Upper lobe of left lung (tissue), 6 donors: ENCODE measurements at places on chromosomes 12 and 14. TPM values are rescaled to one million over a fixed set of nuclear protein-coding genes. Genes with fewer than 3 reads are reported as not detected.
A peak's percentile ranks its signal among the peaks of the same experiment; 100 is the strongest.

DNA sequence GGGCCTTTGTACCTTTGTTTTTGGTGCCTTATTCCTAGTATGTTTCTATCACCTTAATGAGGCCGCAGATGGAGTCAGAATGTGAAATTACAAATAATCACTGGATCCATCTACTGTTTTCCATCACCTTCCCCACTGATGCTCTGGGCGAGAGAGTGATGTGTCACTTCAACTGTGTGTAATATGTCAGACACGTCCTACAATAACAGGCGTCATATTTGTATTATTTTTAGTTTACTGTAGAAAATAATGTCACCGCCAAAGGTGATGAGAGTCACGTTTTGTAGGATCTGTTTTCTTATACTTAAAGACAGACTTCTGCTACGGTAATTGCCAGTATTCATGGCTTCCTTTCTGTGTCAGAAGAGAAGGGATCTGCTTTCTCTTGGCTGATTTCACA lies 22.4 kb upstream of the P2RX4 start:
- no peak for DNase-seq

GRCh38 chr14:86450085-86450484 lies 920.1 kb downstream of the FLRT2 start:
- no peak for DNase-seq

GRCh38 chr14:104932676-104933631 lies 8.3 kb downstream of the PLD4 start:
- peak; percentile 96 for DNase-seq

DNA sequence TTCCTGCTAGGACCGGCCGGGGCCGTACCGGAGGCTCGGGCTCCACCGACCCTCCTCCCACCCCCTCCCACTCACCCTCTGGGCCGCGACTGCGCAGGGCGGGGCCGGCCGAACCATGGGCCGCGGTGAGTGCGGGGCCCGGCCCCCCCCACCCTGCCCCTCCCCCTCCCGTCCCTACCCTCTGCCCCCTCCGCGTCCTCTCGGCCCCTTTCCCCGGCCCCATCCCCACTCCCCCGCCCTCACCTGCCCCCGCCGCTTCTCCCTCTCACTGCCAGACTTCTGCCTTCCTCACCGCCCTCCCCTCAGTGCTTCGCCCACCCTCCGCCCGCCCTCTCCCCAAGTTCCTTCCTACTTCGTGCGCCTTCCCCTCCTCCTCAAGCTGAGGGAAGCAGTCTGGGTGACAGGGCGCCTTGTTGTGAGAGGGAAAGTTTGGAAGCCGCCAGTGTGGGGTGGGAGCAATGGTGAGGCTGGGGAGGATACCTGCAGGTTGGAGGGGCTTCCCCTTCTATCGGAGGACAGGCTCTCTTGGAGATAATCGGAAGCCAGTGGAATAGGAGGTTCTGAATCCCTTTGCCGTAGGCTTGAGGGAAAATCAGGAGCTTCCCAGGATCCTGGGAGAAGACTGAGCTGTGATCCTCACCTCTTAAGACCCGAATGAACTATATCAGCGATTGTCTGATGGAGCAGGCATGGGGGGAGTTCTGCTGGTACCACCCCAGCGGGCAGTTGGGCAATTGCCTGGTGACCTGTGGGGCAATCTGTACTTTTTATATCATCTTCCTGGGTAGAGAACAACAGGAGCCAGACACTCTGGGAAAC lies 472 bp downstream of the MBD6 start:
- no peak for DNase-seq

DNA sequence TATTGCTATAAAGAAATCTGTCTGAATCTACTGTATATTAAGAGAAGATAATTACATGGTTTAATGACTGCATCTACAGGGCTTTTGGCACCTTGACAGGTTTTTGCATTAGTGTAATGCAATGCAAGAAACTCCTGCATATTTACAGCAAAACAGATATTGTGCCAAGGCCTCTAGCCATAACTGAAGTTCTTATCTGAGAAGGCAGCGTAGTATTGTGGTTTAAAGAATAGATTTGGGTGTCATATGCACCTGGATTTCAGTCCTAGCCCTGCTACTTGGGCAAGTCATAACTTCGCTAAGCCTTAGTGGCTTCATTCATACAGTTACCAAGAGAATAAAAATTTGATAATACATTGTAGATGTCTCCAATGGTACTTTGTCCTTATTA lies 350.1 kb downstream of the CCDC91 start:
- DNase-seq = no peak

GRCh38 chr14:76085358-76085757 lies 66.4 kb upstream of the GPATCH2L start:
- no peak for DNase-seq

Gene TMEM229B
- 6.3 TPM for total RNA-seq

GRCh38 chr12:76478045-76478444 lies 81.5 kb downstream of the OSBPL8 start:
- DNase-seq = no peak

Gene ENDOU
- total RNA-seq = 1.2 TPM

Gene TPH2
- total RNA-seq = not detected

- DNase-seq = peak; percentile 58
Measured at GRCh38 chr14:67729072-67729885, 27.6 kb downstream of the RDH12 start.

DNA sequence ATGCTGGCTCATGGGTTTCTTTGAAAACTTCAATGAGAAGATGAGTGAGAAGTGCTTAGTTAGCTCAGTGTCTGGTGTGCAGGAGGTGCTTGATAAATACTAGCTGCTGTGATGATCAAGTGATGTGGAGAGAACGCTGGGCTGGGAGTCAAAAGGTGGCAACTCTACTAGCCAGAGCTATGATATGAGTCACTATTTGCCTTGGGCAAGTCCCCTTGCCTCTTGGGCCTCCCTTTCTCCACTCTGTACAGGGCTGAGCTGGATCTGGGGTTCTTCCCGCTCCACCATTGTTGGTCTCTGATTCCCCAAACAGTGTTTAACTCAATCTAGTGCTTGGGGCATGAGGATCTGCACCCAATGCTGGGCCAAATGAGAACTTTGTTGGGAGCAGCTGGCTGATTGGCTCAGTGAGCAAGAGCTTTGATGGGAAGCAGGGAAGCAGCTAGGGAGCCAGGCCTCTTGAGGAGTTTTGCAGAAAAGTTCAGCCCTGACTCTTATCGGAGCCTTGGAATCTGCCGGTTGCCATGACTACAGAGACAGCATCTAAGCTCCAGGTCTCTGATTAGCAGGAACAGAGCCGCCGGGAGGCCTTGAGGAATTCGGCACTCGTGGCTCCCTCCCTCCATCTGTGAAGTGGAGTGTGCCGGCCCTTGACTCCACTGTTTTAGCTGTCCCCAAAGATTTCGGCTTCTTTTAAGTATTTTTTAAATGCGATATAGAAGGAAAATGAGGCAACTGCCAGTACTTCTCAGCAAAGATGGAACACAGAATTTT lies 82.1 kb upstream of the HSPB8 start:
- no peak for DNase-seq

DNA sequence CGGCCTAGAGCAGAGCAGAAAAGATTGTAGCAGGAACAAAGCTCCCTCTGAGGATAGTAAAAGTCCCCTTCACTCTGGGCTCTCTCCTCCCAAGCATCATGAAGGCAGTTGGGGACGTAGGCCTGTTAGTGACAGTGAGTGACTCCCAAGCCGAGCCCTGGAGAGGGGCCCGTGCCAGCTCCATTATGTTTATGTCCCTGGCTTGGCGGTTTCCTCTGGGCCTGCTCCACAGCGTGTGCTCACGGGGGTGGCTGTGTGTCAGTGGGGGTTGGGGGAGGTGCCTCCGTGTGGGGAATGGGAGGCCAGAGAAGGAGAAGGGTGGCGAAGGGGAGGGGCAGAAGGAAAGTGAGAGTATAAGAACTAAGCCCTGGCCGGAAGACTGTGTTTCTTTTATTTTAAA lies 170.0 kb upstream of the VASH1 start:
- no peak for DNase-seq

- DNase-seq = no peak
Measured at GRCh38 chr14:104321802-104322130, 183.4 kb downstream of the KIF26A start.

DNA sequence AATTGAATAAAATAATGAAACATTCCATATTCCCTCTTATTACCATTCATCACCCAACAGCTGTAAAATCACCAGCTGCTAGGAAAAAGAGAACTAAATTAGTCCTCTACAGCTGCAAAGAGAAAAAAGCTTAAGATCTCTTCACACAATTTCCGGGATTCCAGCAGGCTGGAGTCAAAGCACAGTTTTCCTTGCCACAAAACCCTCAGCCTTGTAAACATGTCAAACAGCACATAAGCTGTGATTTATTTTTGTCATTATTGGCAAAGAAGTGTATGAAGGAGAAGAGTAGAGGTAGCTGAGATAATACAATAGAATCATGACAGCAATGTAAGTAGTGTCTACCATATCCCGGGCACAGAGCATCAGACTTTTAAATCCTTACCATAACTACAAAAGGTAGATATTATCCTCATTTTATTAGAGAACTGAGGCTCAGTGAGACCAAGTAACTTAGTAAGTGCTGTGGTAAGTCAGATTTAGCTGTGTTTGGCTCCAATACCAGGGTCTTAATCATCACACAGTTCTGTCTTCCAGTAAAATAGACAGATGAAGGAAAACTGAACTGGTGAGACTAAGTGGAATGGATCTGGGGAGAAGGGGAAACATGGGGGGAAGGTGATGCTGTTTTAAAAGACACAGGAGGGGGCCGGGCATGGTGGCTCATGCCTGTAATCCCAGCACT lies 57.3 kb downstream of the NTN4 start:
- DNase-seq = no peak

DNA sequence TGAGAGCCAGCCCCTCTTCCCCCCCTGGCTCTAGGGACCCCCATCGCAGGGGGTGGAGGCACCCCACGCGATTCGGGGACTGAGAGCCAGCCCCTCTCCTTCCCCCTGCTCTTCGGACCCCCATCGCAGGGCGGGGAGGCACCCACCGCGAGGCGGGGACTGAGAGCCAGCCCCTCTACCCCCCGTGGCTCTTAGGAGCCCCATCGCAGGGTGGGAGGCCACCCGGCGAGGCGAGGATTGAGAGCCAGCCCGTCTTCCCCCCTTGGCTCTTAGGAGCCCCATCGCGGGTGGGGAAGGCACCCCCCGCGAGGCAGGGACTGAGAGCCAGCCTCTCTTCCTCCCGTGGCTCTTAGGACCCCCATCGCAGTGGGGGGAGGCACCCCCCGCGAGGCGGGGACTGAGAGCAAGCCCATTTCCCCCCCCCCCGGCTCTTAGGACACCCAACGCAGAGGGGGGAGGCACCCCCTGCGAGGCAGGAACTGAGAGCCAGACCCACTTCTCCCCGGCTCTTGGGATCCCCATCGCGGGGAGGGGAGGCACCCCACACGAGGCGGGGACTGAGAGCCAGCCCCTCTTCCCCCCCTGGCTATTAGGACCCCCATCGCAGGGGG lies 45.6 kb downstream of the DDX11 start:
- DNase-seq = no peak

DNA sequence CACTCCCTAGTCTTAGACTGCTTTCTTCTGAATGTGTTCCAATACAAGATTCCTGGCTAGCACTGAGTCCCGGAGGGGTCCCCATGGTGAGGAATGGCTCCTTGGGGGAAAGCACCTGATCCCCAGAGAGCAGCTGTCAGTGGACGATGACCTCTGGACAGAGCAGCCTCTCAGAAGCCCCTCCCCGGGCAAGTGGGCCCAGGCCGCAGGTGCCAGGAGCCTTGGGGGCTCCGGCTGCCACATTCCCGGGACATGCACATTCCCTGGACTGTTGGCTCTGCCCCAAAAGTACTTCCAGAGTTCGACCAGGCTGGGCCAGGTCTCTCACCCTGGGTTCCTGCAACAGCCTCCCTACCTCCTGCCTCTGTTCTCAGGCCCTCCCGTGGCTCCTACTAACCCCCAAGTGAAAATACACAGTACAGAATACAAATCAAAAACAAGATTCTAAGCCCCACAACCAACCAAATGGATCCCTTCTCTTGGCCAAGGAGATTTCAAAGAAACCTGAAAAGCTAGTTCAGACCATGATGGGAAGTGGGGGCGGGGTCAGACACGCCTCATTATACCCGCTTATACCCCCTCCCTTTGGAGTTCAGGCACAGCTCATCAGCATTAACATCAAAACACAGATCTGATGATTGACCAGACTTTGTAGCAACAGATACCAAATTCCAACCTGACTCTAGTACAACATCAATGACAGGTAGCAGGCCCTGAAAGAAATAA lies 23.3 kb upstream of the BTBD6 start:
- no peak for DNase-seq

- no peak for DNase-seq
Measured at GRCh38 chr14:68245146-68246073, 425.8 kb downstream of the RAD51B start.

Gene AHNAK2
- 19.8 TPM for total RNA-seq

DNA sequence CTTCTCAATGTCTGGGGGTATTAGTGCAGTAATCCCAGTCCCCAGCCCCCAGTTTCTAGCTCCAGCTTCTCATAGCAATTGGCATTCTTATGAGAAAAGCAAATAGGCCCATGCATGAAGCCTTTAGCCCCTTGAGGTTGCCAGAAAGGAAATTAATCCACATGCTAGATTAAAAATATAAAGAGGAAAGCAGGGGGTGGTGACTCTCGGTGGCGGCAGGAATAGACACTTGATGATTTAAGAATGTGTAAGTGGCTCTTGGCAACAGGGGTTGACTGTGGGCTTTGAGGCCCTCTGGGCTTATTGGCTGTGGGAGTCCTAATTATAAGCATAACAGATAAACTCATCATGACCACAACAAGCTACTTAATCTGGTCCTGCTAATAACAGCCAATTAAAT lies 1367.3 kb upstream of the FLRT2 start:
- no peak for DNase-seq

DNA sequence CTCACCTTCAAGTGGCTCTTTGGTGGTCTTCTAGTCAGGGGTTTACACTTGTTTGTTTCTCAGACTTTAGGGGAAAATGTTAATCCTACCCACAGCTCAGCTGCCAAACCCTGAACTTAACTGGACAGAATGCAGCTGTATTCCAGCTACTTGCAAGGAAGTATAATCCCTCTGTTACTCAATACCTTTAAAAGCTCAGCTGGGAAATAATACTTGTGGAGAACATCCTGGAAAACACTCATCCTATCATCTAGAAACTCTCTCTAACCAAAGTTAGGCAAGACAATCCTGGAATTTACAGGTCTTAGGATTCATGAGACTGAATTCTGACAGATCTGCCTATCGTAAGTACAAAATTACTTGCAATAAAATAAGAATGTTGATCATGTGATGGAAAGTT lies 404.1 kb downstream of the ADAMTS20 start:
- DNase-seq = no peak

GRCh38 chr14:66939409-66939808 lies 249.8 kb upstream of the GARIN2 start:
- no peak for DNase-seq

DNA sequence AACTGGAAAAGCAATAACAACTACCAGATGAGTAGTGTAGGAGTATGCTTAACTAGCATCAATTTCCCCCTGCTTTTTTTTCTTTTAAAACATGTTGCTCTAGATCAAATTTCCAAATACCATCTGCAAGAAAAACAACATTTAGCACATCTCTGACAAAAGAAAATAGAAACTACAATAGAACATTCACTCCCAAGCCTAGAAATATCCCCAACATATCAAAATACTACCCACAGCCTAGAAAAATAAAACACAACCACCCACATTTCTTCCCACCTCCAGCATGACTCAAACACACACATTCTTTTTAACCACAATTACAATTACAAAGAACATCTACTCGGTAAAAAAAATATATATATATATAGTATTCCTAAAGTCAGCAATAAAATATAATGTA lies 120.0 kb downstream of the PPFIA2 start:
- DNase-seq = no peak

- DNase-seq = no peak
Measured at GRCh38 chr14:58566979-58567378, 70.8 kb upstream of the DACT1 start.

- no peak for DNase-seq
Measured at GRCh38 chr12:16520328-16520727, 85.6 kb downstream of the LMO3 start.
